NCI-H748 treated with DMSO at 0.1 percent for 48 hours (cell line): ENCODE measurements at places on chromosomes 2 and 18.

DNA sequence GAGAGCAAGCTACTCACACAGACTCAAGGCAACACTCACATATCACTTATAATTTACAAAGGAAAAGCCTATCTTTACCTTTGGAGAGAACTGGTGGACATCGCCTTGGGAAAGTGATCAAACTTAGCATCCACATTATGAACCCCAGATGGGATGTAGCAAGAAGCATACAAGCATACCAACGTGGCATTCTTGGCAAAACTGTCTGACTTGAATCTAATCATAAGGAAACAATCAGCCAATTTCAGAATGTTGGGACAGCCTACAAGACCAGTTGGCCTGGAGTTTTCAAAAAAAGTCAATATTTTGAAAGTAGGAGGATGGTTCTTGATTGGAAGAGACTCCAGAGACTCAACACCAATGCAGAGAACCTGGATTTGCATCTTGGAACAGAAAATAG lies 79.1 kb upstream of the PMAIP1 start:
- no peak for DNase-seq

GRCh38 chr18:74116633-74117554 lies 30.7 kb downstream of the FBXO15 start:
- DNase-seq = peak; percentile 22

DNA sequence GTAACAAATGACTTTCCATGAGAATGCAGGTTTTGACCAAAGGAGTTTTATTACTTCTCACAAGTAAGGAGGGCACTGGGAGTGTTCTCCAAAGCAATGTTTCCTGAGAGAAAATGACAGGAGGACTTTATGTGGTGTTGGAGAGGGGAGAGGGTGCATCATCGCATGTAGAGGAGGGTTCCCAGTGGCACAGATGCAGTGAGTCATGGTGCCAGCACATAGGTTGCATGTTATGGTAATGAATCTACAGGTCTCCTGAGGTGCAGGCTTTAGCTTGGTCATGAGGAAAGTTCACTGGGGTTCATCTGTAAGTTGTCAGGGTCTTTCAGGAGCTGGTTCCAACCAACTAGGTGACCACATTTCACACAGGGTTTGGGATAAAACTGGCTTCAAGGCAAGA lies 30.4 kb downstream of the NAT8 start:
- no peak for DNase-seq

GRCh38 chr2:29420999-29421782 lies 306.0 kb downstream of the CLIP4 start:
- DNase-seq = no peak

- no peak for DNase-seq
Measured at GRCh38 chr2:72994991-72995380, 76.5 kb downstream of the SFXN5 start.

- DNase-seq = no peak
Measured at GRCh38 chr2:239889641-239890121, 135.5 kb downstream of the NDUFA10 start.

DNA sequence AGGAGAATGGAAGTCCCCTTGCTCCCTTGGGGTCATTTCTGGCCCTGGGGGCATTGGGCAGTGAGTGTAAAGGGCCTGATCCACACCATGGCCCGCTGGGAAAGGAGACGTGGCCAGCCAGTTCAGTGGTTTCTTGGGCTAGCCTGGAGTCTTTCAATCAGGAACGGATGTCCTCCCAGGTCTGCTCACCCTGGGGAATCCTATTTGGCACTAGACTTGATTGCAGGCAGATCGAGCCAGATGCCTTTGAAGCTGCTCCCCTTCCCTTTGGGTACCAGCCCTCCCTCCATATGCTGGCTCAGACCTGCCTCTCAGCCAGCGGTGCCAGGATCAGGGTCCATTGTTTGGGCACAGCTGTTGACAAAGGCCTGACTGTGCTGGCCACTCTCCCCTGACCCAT lies 11.0 kb downstream of the FBLN7 start:
- DNase-seq = no peak

DNA sequence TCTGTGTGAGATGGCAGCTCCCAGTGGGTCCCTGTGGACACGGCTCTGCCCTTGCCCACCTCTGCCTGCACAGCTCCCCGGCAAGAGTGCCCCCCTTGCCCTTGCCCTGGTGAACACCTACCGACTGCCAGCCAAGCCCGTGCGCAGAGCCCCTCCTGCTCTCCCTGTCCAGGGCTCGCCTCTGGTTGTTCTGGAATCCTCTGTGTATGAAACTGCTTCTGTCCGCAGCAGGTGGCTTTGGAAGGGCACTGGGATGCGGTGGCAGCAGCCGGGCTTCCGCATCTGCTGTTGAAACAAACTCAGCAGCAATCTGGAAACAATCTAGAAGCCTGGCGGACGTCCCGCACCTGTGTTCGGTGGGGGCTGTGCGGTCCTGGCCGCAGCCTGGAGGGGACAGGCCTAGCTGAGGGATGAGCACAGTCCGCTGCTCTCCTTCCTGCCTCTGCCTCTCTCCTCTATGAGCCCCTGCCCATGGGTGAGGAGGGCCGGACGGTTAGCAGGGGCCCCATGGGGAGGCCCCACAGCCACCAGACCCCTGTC lies 34.0 kb upstream of the KLF11 start:
- DNase-seq = no peak

GRCh38 chr2:62149708-62150107 lies 46.2 kb upstream of the B3GNT2 start:
- DNase-seq = no peak

DNA sequence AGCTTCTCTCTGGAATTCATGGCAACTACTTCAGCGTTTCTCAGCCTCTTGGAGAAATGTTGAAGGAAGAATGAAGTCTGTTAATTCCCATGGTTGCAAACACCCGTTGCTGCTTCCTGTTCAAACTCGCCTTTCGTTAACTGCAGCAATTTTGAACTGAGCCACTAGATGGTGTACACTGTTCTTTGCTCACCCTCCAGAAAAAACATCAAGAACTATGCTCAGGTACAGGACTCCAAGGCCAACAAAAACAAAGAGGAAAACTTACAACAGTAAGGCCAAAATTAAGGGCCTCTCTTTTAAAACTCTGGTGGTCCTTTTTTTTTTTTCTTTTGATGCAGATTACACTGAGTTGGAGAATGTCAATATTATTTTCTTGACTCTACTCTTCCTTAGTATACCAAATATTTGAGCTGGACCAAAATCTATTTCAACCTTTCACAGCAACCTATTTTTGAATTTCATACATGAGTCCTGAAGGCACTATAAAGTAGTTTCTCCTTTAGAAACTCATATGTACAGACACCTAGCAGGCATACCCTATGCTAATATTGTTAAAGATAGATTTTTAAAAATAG lies 58.2 kb downstream of the KLHL14 start:
- peak; percentile 88 for DNase-seq

DNA sequence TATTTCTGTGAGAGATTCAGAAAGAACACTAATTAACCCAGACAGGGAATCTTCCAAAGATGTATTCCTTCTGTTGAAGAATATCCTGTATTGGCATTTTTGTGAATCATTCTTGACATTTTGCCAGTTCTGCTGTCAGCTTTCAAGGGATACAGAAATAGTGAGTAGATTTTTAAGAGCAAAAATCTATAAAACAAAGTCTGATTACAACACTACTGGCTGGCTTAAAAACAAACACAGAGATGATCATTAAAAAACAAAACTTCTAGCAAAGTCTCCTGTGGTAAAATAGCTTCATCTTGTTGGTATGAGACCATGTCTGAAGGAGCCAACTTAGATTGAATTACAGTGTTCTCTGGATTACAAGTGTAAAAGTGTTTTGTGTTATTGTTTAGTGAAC lies 866.3 kb upstream of the KLHL29 start:
- no peak for DNase-seq

- DNase-seq = no peak
Measured at GRCh38 chr2:136651456-136652010, 113.8 kb upstream of the THSD7B start.

DNA sequence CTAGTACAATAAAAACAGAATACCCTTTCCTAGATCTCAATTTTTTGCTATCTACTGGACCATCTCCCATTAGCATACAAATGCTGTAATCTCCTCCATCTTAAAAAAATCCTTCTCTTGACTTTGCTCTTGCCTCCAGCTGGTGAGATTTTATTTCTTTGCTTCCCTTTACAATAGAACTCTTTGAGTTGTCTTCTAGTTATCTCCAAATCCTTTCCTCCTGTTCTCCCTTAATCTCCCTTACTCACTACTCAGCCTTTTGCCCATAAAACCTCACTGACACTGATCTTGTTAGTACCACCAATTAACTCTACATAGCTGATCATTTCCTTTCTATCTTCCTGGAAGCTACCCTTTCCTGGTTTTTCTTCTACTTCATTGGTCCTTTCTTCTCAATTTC lies 63.5 kb upstream of the FRZB start:
- DNase-seq = no peak

GRCh38 chr2:113061896-113062770 lies 3.1 kb downstream of the IL36RN start:
- no peak for DNase-seq

DNA sequence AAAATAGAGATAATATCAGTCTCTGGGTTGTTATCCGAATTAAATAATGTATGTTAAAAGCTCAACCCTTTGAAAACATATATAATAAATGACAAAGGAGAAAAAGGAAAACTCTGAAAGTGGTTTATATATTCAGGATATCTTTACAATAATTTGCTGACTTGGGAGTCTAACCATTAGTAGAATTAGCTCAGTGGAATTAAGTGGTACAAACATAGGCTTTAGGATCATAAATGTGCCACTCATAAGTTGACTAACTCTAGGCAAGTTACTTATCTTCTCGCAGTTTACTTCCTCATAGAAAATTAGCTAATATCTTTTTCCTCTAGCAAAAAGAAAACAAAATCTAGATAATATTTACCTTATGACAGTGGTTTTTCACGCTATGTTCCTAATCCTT lies 44.6 kb downstream of the HEATR5B start:
- no peak for DNase-seq

GRCh38 chr2:186542002-186542401 lies 47.9 kb upstream of the ITGAV start:
- no peak for DNase-seq

DNA sequence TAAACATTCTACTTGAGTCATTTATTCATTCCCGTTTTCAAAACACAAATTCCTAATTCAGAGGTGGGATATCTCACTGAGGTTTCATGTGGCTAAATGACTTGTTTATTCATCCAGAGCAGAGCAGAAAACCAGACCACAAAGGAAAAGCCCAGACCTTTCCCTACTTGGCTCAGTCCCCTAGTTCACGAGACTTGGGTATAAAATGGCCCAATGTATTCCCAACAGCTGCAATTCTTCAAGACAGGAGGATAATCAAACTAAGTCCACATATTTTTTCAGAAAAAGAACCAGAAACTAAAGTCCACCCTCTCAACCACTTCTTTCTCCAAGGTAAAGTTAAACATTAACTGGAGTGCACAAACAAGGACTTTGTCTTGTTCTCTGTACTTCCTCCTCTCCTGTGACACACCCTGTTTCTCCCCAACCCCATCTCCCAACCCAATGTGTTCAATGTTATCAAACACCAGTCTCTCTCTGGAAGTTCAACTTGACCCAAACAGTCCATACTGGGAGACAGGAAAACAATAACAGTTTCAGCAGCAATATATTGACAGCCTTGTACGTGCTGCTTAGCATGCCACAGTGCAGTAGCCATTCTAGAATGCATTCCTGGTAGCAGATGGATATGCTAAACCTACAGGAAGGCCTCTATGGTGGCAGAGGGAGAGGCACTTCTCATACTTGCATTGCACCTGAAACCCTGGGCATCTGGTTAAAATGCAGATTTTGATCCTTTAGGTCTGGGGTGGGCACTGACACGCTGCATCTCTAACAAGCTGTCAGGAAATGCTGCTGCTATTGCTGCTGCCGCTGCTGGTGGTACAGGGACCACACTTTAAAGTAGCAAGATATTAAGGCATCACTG lies 110.7 kb downstream of the INO80D start:
- no peak for DNase-seq
